GM12878 (cell line): ENCODE measurements at places on chromosomes 3 and 15. TPM values are rescaled to one million over a fixed set of nuclear protein-coding genes. Genes with fewer than 3 reads are reported as not detected.

The KBTBD8 gene
- total RNA-seq, result 27.6 and 28.8 TPM in 2 replicates

The GPR87 gene
- not detected in 2 replicates for total RNA-seq

The TADA3 gene
- total RNA-seq, result 50.5 and 52.2 TPM in 2 replicates

The SLC51A gene
- not detected in 2 replicates for total RNA-seq

The ZDHHC23 gene
- total RNA-seq, result 3.3 and 4.6 TPM in 2 replicates

The LTF gene
- total RNA-seq, result 0.31 TPM in 1 of 2 replicates, not detected in the other

The ACAP2 gene
- 37.4 and 38.2 TPM in 2 replicates for total RNA-seq
